Inflammatory macrophage treated with lipopolysaccharide for 4 hours (primary cell): ENCODE measurements at places on chromosomes 5 and 9.

GRCh38 chr5:15959370-15960164 is 220.0 kb downstream of the MARCHF11 start:
- DNase-seq: no peak

DNA sequence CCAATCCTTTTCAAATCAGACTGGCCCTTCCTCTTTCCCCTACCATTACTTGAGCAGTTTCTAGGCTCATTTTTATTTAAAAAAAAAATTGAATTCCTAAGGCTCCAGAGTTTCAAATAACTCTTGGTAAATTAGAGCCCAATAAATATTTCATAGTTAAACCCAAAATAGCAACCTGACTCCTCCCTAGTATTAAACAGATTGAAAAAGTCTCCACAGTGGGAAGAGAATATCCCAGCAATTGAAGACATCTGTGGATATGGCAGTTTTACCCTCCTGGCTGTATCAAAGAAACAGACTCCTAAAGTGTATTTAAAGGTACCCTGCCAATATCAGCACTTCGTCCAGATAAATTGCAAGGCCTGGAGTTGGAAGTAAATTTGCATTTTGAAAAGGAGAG is 52.7 kb upstream of the GDNF start:
- DNase-seq: no peak

- no peak for DNase-seq
Observed at GRCh38 chr9:136146126-136147037, 27.7 kb upstream of the TMEM250 start.

DNA sequence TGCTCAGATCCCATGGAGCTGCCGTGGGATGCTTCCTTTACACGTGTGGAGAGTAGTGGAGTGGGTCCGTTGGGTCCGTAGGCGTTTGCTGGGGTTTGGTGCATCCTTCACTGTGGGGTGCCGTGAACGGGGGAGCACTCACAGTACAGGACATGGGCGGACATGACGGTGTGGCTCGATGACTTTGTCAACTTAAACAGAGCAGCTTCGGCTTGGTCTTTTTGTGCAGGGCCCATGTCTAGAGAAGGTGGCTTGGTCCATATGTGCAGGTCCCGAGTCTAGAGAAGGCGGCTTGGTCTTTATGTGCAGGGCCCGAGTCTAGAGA is 26.4 kb upstream of the EXOC3 start:
- DNase-seq: no peak

- DNase-seq: no peak
Observed at GRCh38 chr5:90133941-90134340, 275.6 kb downstream of the CETN3 start.

GRCh38 chr9:128554155-128554862 is 1.9 kb downstream of the SPTAN1 start:
- peak; percentile 61 for DNase-seq

DNA sequence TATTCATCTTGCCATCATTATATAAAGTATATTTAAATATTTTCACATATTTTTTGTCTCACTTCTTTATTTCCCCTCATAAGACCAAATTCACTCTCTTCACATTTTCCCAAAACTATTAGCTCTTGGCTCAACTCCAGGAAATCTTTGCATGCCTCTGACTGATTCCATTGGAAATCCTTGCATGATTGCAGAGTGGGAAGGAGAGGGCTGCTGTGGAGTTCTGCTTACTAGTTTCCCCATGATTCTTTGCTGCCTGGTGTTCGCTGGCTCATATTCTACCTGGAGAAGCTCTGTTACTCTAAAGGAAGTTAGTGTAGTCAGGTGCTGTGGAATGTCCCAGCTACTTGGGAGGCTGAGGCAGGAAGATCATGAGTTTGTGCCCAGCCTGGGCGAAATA is 41.9 kb downstream of the LIX1 start:
- no peak for DNase-seq

- no peak for DNase-seq
Observed at GRCh38 chr5:177043958-177044357, 21.5 kb downstream of the ZNF346 start.

GRCh38 chr9:23556459-23556858 is 269.6 kb downstream of the ELAVL2 start:
- no peak for DNase-seq

GRCh38 chr5:178781936-178782335 is 51.5 kb upstream of the ZNF354A start:
- DNase-seq: no peak

- no peak for DNase-seq
Observed at GRCh38 chr9:92100237-92100911, 14.8 kb downstream of the SPTLC1 start.

DNA sequence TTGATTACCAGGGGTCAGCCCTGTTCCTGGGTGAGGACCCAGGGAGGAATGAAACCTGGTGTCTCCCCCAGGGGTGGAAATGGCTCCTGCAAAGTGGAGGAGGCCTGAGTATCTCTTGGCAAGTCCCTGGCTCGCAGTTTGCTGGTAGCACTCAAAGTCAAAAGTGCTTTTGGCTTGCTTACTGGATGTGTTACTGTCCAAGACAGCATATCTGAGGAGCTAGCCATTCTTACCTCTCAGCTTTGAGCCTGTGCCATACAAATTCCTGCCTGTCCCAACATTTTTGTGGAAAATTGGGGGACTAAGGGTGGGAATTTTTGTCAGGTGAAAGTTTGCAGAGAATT is 9.9 kb downstream of the ZNF618 start:
- peak; percentile 27 for DNase-seq

GRCh38 chr5:169910393-169910792 is 69.9 kb downstream of the INSYN2B start:
- DNase-seq: no peak

- DNase-seq: no peak
Observed at GRCh38 chr5:61744690-61745619, 412.9 kb downstream of the ZSWIM6 start.

DNA sequence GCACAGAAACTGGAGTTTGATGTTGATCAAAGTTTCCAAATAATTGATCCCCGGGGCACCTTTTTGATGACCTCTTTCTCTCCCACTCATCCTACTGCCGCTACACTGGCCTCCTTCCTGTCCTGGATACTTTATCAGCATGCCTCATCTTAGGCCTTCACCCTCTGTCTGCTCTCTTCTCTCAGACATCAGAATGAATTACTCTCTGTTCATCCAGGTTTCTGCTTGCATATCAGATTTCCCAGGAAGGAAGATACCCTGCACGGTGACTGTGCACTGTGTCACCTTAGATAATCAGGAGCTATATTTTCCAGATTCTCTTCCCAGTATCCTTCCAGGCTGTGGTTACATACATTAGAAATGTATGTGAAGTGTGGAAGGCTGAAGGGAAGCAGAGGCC is 397.0 kb downstream of the DIRAS2 start:
- no peak for DNase-seq

GRCh38 chr5:178357121-178357521 is 124.5 kb upstream of the PHYKPL start:
- DNase-seq: peak; percentile 70

GRCh38 chr5:139828207-139828895 is 32.7 kb downstream of the PSD2 start:
- DNase-seq: no peak

GRCh38 chr5:176167800-176168199 is 70.4 kb upstream of the SIMC1 start:
- no peak for DNase-seq

- no peak for DNase-seq
Observed at GRCh38 chr9:113431191-113431590, 20.6 kb downstream of the C9orf43 start.

DNA sequence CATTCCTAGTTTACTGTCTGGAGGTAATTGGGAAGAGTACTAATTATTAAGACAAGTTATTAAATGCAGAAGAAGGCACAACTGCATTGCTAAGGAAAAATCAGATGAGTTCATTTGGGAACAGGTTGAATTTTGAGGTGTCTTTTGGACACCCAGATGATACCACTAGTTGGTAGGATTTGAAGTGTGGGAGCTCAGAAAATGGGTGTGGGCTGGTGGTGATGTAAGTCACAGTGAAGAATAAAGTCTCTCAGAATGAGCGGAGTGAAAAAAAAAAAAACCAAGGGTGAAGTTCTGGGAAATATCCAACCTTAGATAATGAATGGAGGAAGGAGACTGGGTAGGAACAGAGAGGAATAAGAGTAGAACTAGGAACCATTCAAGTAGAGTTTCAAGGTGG is 35.6 kb upstream of the MYORG start:
- no peak for DNase-seq

DNA sequence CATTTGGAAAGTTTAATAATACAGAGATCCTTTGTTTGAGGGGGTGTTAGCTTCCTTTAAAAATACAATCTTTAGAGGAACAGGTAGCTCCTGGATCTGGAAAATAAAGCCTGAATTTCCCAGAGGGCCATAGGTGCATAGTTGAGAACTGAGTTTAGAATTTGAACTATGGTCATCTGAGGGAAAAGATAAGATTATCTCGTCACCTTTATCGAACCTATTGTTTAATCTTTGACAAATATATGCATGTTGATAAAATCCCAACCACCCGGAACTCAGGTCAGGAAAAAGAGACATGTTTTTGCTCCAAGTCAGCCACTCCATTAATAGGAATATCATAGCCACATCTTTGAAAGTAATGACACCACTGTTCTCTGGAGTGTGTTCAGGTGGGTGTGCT is 91.7 kb upstream of the FAM169A start:
- no peak for DNase-seq

- no peak for DNase-seq
Observed at GRCh38 chr5:158378931-158379330, 520.0 kb upstream of the CLINT1 start.

DNA sequence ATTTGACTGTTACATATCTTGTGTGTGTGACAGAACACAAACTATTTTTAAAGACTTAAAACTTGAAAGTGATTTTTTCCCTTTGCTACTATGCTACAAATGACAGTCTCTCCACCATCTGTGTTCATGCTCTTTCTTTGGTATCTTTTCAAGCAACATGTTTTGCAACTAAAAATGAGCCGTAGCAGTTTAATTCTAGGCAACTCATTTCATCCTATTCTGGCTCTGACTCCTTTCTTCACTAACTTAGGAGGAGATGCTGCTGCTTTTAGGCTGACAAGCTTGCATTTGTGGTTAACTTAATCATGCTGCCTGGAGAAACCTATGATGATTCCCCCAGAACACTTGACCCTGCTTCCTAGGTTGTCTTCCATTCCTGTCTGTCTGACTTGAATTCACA is 100.6 kb downstream of the HACD4 start:
- DNase-seq: no peak

GRCh38 chr5:131757830-131758519 is 38.8 kb downstream of the FNIP1 start:
- no peak for DNase-seq

GRCh38 chr5:161420521-161420920 is 126.0 kb downstream of the GABRB2 start:
- DNase-seq: no peak
